ENCODE measurements at places on chromosomes 7 and 10. TPM values are rescaled to one million over a fixed set of nuclear protein-coding genes. Genes with fewer than 3 reads are reported as not detected.

RBP3 gene
- not detected for total RNA-seq

CEP55 gene
- 0.49 TPM for total RNA-seq

GPRIN2 gene
- total RNA-seq = not detected

CDK1 gene
- 4.5 TPM for total RNA-seq

ELOVL3 gene
- total RNA-seq = 3.4 TPM

TYSND1 gene
- total RNA-seq = 12.6 TPM

SMNDC1 gene
- 18.9 TPM for total RNA-seq

CTAGE6 gene
- 2.0 TPM for total RNA-seq

GIMAP5 gene
- 89.7 TPM for total RNA-seq

LIPJ gene
- not detected for total RNA-seq

C10orf105 gene
- not detected for total RNA-seq

LIPK gene
- total RNA-seq = not detected

PAPSS2 gene
- total RNA-seq = 36.7 TPM

WNT2 gene
- total RNA-seq = 0.68 TPM

TMEM270 gene
- total RNA-seq = not detected

NME8 gene
- not detected for total RNA-seq

LRRC4 gene
- total RNA-seq = 1.1 TPM

Data from subcutaneous adipose tissue (tissue), 4 donors.